ENCODE measurements at places on chromosomes 16 and 17.

DNA sequence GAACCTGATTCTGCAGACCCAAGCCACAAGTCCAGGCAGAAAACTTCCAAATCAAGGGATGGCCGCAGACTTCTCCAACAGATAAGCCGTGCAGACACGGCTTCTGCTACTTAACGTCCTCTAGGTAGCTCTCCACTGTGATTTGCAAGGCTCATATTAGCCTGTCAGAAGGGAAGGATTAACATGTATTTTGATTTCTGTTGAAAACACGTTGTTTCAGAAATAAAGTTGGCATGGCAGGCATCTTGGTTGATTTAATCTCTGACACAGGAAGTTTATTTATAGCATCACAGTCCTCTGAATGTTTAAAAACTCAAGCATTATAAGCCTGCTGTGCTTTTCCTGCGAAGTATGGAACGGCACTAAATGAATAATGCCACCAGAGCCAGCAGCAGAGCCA is 166.8 kb upstream of the TOX3 start:
- H3K4me1 ChIP-seq = no peaks in the 10 kb centered on the region
- H3K36me3 ChIP-seq = no peaks in the 10 kb centered on the region
- H3K4me3 ChIP-seq = no peak overlapping the region
- no peaks in the 10 kb centered on the region for H3K27me3 ChIP-seq
- DNase-seq = no peak

DNA sequence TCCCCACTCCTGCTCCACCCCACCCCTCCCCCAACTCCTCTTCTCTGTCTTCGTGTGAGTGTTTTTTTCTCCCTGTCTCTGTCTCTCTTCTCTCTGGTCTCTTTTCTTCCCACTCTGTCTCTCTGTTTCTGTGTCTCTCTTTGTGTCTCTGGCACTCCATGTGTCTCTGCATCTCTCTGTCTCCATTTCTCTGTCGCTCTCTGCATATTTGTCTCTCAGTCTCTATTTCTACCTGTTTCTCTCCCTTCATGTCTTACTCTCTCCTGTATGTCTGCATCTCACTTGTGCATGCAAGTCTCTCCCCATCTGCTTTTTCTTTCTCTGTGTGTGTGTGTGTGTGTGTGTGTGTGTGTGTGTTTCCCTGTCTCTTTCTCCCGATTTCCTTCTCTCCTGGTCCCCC is 68.2 kb downstream of the LYRM1 start:
- no peak overlapping the region for H3K27ac ChIP-seq
- no peaks in the 10 kb centered on the region for H3K36me3 ChIP-seq
- H3K4me3 ChIP-seq = no peak overlapping the region
- no peaks in the 10 kb centered on the region for H3K4me1 ChIP-seq
- H3K27me3 ChIP-seq = no peaks in the 10 kb centered on the region

- H3K36me3 ChIP-seq = no peaks in the 10 kb centered on the region
- no peak overlapping the region for H3K4me3 ChIP-seq
- no peaks in the 10 kb centered on the region for H3K27me3 ChIP-seq
- H3K27ac ChIP-seq = no peak overlapping the region
- peaks cover 14% of the 10 kb centered on the region for H3K4me1 ChIP-seq
These were observed 66.5 kb downstream of the TEX2 start for GRCh38 chr17:64196601-64197000.

DNA sequence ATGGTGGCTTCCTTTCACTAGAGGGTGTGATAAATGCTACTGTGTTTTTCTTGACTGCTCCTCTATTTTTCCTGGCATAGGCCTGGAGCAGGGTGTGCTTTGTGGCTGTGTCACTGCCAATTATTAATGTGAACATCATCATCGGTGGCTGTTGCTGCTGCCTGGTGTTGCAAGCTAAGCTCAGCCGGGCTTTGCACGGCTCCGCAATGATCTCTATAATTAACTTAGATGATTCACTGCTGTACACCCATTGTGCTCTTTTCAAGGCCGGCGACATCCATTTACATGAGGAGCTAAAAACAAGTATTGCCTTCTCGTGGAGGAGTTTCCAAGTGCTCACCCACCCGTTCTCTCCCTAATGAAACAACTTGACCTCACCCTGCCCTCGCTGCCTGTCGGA is 160.1 kb upstream of the IRX3 start:
- no peak overlapping the region for H3K27ac ChIP-seq
- no peaks in the 10 kb centered on the region for H3K27me3 ChIP-seq
- no peak for DNase-seq
- H3K4me1 ChIP-seq = no peaks in the 10 kb centered on the region
- H3K36me3 ChIP-seq = no peaks in the 10 kb centered on the region

DNA sequence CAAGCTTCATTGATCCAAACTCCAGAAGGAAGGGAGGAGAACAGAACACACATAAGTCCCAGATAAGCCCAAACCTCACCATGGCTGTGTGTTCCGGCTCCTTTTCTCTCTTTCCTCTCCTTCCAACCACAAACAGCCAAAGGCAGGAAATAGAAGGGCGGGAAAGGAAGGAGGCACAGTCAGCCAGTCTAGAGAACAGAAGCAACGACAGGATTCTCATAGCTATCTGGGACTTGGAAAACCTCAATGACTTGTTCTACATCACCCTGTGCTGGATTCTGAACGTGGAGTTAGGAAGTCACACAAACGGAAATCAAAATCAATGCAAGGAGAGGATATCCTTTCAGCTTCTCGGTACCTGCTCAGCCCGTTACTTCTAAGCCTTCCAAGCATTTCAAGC is 9.0 kb downstream of the CRK start:
- no peak overlapping the region for H3K27ac ChIP-seq
- H3K4me1 ChIP-seq = peaks cover 10% of the 10 kb centered on the region
- no peak overlapping the region for H3K4me3 ChIP-seq
- H3K27me3 ChIP-seq = no peaks in the 10 kb centered on the region
- no peak for DNase-seq

GRCh38 chr16:60902114-60902513 is 1134.1 kb downstream of the CDH8 start:
- no peak overlapping the region for H3K4me3 ChIP-seq
- DNase-seq = no peak
- H3K36me3 ChIP-seq = no peaks in the 10 kb centered on the region
- no peaks in the 10 kb centered on the region for H3K27me3 ChIP-seq

DNA sequence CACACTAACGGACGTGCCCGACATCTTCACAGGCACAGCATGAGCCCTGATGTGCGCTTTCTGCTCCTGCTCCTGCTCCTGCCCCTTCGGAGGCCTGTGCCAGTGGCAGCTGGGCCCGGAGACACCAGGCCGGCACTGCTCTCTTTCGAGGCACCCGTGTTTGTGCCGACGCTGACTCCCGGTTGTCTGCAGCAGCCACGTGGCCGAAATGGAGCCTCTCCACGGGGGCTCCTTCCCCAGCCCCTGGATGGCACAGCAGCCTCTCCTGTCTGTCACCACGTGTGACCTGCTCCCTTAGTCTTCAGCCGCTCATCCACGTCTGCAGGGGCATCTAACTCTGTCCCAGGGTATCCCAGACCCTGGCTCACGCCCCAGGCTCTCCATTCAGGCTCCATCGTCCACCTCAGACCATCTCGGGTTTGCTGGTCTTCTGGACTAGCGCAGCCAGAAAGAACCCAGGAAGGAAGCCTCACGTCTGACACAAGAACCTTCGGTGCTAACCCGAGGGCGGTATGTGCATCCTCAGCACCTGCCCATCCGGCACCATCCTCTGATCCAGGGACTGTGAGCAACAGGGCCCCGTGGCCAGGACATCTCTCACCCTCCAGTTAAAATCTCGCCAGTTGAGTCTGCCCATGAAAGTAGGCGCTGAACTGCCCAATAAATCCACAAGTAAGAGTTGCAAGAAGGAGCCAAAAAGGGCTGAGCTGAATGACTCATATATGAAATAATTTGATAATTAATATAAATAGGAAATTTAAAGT is 4.2 kb upstream of the RPH3AL start:
- no peaks in the 10 kb centered on the region for H3K27me3 ChIP-seq
- peaks cover 1% of the 10 kb centered on the region for H3K36me3 ChIP-seq
- no peak overlapping the region for H3K4me3 ChIP-seq
- H3K4me1 ChIP-seq = peaks cover 7% of the 10 kb centered on the region
- no peak for DNase-seq

- H3K4me3 ChIP-seq = no peak overlapping the region
- peak overlapping the region; percentile 90 for H3K27ac ChIP-seq
- peaks cover 7% of the 10 kb centered on the region for H3K36me3 ChIP-seq
- no peaks in the 10 kb centered on the region for H3K27me3 ChIP-seq
- no peak for DNase-seq
These were observed 13.8 kb upstream of the DUSP14 start for GRCh38 chr17:37475731-37476420.

DNA sequence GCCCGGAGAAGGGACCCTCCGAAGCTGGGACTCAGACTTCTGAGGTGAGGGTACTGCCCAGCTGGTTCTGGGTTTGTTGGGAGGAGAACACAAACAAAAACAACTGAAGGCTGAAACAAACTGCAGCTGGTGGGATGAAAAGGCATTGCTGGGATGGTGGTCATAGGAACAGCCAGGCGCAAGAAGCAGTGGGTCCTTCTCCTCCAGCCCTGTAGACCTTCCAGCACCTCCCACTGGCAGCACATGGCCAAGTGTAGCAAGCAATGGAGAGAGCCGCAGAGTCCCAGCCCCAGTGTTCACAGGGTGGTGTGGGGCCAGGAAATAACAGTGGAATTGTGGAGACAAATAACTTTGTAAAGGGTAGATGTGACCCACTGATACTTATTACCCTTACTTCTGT is 48.7 kb upstream of the FOXJ1 start:
- no peak for DNase-seq
- no peak overlapping the region for H3K27ac ChIP-seq
- peaks cover 4% of the 10 kb centered on the region for H3K4me1 ChIP-seq
- H3K27me3 ChIP-seq = no peaks in the 10 kb centered on the region

GRCh38 chr17:72414967-72415853 is 294.4 kb downstream of the SOX9 start:
- peaks cover 51% of the 10 kb centered on the region for H3K4me1 ChIP-seq
- DNase-seq = no peak
- no peaks in the 10 kb centered on the region for H3K27me3 ChIP-seq
- peak overlapping the region; percentile 77 for H3K27ac ChIP-seq
- H3K4me3 ChIP-seq = no peak overlapping the region

DNA sequence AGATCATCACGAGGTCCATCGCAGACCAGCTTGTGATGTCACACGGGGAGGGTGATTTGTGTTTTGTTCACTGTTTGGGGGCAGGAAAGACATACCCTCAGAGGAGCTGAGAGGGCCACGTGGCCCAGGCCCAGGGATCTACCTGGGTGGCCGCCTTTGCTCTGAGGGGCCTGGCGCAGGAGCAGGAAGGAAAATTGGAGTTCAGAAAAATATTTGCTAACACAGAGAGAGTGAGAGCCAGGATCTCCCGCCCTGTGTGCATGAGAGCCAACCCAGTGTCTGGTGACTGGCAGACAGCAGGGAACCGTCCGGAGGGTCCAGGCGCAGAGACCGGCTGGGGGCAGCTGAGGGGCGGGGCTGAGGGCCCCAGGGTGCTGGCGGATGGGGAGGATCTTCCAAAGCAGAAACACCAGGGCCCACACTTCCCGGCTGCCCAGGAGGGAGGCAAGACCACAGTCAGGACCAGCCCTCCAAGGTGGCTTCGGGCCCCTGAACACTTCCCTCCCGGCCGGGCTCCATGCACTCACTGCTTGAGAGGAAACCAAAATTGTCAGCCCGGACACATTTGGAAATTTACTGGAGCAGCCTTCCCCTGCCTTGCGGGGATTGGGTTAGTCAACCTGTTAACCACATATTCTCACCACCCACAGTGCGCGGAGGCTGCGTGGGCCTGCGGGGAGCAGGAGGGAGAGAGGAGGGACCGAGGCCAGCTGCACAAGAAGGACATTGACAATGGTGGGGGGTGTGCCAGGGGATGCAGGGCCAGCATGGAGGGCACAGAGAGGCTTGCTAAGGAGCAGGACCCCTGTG is 52.6 kb downstream of the RBFOX3 start:
- no peaks in the 10 kb centered on the region for H3K27me3 ChIP-seq
- DNase-seq = no peak
- no peaks in the 10 kb centered on the region for H3K4me1 ChIP-seq
- no peak overlapping the region for H3K4me3 ChIP-seq

DNA sequence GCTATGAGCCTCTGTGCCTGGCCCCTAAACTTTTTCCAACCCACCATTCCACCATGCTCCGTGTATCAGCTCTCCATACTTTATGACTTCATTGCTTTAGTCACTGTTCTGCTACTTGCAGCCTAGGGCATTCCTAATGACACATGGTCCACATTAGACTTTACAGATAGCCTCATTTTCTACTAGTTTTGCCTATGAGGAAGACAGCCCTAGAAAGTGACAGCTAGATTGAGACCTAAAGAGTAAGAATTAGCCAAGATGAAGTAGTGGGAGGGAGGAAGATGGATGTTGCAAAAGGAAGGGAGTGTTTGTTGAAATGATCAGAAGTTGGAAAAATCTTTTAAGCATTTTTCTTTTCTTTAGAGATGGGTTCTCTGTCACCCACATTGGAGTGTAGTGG is 11.0 kb downstream of the C16orf54 start:
- no peaks in the 10 kb centered on the region for H3K36me3 ChIP-seq
- no peak overlapping the region for H3K27ac ChIP-seq
- no peaks in the 10 kb centered on the region for H3K27me3 ChIP-seq
- no peak overlapping the region for H3K4me3 ChIP-seq
- DNase-seq = no peak
- peaks cover 17% of the 10 kb centered on the region for H3K4me1 ChIP-seq

DNA sequence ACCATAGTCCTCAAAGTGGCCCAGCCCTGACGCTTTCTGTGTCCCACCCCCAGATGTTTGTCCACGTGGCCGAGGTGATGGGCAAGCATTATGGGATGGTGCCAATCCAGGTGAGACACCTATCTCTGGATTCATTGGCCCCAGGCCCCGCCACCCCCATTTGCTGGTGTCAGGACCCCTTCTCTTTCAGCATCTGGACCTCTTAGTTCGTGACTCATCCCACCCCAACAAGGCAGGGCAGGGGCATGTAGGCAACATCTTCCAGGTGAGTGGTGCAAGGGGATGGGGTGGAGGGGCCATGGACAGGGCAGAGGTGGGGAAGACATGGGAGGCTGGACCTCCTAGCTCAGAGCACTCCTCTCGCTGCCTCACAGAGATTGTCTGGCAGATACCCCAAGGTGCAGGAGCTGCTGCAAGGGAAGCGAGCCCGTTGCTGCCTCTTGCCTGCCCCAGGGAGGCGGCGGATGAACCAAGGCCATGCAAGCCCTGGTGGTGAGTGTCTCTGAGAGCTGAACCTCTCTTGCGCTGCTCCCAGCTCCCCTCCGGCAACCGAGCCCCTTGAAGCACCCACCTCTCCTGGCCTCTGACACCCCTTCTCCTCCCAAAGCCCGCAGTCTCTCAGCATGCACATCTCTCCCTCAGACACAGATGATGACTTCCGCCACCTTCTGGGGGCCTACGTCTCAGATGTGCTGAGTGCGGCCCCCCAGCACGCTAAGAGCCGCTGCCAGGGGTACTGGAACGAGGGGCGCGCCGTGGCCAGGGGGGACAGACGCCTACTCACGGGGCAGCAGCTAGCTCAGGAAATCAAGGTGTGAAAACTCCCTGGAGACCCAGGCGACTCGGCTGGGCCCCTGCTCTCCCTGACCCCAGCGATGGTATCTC is 3.6 kb downstream of the RNF112 start:
- no peaks in the 10 kb centered on the region for H3K27me3 ChIP-seq
- DNase-seq = no peak
- no peak overlapping the region for H3K27ac ChIP-seq
- no peak overlapping the region for H3K4me3 ChIP-seq
- H3K36me3 ChIP-seq = no peaks in the 10 kb centered on the region

- no peaks in the 10 kb centered on the region for H3K36me3 ChIP-seq
- DNase-seq = no peak
- H3K27me3 ChIP-seq = peaks cover 5% of the 10 kb centered on the region
- no peak overlapping the region for H3K4me3 ChIP-seq
These were observed 4.5 kb downstream of the MAF start for GRCh38 chr16:79595931-79596450.

Measured in Caco-2 (cell line).